ENCODE measurements at places on chromosomes 5 and 9. TPM values are rescaled to one million over a fixed set of nuclear protein-coding genes. Genes with fewer than 3 reads are reported as not detected.
A peak's percentile ranks its signal among the peaks of the same experiment; 100 is the strongest.

GRCh38 chr5:179615203-179615602 lies 8.3 kb downstream of the HNRNPH1 start:
- H3K36me3 ChIP-seq, result peaks cover 93% of the 10 kb centered on the region
- H3K4me3 ChIP-seq, result no peak overlapping the region
- H3K27me3 ChIP-seq, result no peaks in the 10 kb centered on the region
- no peak overlapping the region for H3K27ac ChIP-seq

GRCh38 chr5:79840084-79840990 lies 150.7 kb downstream of the CMYA5 start:
- H3K36me3 ChIP-seq, result no peaks in the 10 kb centered on the region
- peaks cover 15% of the 10 kb centered on the region for H3K4me1 ChIP-seq
- no peaks in the 10 kb centered on the region for H3K27me3 ChIP-seq
- DNase-seq, result no peak
- H3K4me3 ChIP-seq, result no peak overlapping the region

GRCh38 chr5:35854248-35854647 lies 2.4 kb upstream of the IL7R start:
- H3K27ac ChIP-seq, result no peak overlapping the region
- DNase-seq, result no peak
- H3K36me3 ChIP-seq, result no peaks in the 10 kb centered on the region
- no peaks in the 10 kb centered on the region for H3K27me3 ChIP-seq
- no peak overlapping the region for H3K4me3 ChIP-seq

DNA sequence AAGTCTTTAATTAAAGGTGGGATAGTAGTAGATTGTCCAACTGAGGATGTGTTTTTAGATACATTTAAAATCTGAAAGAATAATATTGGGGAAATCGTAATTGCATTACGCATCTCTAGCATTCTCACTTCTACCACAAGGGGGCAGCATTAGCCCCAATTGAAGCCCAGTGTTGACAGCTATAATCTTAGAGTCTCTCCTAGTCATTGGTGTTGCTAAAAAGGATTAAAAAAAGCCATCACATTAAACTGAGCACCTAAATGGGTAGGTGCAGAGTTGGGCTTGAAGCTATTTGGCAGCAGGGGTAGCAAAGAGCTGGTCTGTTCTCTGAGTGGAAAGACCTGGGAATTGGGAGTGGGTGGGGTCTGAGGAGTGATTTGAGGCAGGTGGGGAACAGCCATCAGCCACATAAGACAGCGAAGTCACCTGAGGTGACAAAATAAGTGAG lies 177.2 kb downstream of the OSTF1 start:
- H3K36me3 ChIP-seq, result no peaks in the 10 kb centered on the region
- no peaks in the 10 kb centered on the region for H3K4me1 ChIP-seq
- H3K27me3 ChIP-seq, result no peaks in the 10 kb centered on the region
- peak; percentile 81 for DNase-seq
- H3K27ac ChIP-seq, result no peak overlapping the region
- H3K4me3 ChIP-seq, result no peak overlapping the region

- H3K4me3 ChIP-seq, result no peak overlapping the region
- H3K36me3 ChIP-seq, result no peaks in the 10 kb centered on the region
- H3K27ac ChIP-seq, result no peak overlapping the region
- no peaks in the 10 kb centered on the region for H3K4me1 ChIP-seq
- DNase-seq, result no peak
Observed at GRCh38 chr5:167905919-167906853, 385.3 kb upstream of the WWC1 start.

GRCh38 chr5:39266442-39266841 lies 47.1 kb upstream of the FYB1 start:
- H3K4me1 ChIP-seq, result no peaks in the 10 kb centered on the region
- no peak for DNase-seq
- H3K4me3 ChIP-seq, result no peak overlapping the region
- no peaks in the 10 kb centered on the region for H3K27me3 ChIP-seq
- H3K36me3 ChIP-seq, result no peaks in the 10 kb centered on the region

DNA sequence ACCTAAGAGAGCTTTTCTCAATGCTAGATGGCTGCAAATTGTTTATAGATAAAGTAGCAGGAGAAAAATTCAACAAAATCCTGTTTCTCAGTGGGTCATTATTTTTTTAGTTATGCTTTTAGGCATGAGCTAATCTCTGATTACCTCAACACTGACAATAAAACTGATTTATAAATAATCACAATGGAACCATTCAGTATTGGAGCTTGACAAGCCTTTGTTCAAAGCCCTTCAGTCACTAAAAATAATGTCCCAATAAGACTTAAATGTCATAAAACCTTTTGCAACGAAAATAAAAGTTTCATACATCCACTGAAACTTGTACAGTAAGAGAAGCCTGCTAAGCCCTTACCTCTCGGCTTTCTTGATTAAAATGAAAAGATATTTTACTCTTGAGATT lies 27.2 kb downstream of the PTPDC1 start:
- H3K27ac ChIP-seq, result peak overlapping the region; percentile 4
- no peak for DNase-seq
- H3K36me3 ChIP-seq, result no peaks in the 10 kb centered on the region

Gene SLC34A3
- not detected for total RNA-seq
